ENCODE measurements at places on chromosomes 13 and 19.

- no peak for DNase-seq
These were observed 37.6 kb upstream of the STARD13 start for GRCh38 chr13:33322965-33323668.

DNA sequence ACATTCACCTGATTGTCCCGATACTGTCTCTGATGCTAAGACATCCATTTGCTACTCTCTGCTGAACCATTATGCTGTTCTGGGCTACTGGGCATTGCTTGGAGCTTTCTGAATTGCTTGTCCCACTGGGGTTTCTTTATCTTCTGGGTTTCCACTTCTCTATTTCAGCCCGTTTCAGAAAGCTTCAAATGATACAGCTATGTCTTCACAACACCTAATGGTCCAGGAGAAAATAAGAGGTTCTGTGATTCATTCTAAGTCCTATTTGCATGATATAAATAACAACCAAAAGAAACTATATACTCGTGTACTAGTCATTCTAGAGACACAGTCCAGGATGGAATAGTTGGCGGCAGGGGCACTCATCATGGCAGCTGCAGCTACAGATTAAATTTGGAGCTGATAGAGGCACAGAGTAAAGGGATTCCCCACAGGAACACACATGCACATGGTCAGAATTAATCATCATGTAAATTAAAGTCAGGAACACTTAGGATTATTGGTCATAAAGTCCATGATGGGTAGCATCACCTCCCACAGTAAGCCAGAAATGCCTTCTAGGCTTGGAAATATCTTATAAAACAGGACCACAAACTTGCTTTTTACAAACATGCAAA, 33.3 kb upstream of the SCEL start:
- DNase-seq: no peak

DNA sequence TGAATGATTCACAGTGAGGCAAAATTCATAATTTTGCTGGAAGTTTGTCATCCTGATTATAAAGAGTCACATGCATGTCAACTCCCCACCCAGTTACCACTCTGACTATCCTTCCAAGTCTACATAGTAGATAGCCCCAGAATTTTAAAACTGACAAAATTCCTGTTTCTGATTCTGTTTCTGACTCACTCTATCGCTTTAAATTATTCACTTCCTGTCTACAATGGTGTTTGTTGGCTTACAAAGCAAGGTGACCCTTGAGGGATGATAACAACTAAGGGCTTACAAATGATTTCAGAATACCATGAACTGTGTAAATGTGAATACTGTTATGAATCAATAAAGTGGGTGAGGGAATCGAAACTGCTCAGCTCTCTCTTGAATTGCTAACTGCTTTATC, 98.7 kb upstream of the KL start:
- no peak for DNase-seq

DNA sequence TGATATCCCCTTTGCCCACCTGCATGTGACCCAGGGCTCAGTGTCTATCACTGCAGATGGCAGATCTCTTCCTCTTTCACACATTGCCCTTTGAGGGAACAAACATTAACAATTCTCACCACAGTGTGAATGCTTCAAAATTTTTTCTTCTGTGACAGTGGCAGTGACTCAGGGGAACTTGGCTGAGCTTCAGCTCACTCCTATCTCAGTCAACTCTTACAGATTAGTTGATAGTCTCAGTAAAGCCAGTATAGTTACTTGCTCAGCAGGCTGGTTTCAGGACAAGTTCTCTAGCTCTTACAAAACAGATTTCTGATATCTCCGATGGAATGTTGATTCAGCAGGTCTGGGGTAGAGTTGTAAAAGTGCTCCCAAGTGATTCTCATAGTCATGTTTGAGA, 166.9 kb downstream of the DLEU7 start:
- no peak for DNase-seq

- no peak for DNase-seq
These were observed 1.6 kb upstream of the PTGIR start for GRCh38 chr19:46626446-46626845.

DNA sequence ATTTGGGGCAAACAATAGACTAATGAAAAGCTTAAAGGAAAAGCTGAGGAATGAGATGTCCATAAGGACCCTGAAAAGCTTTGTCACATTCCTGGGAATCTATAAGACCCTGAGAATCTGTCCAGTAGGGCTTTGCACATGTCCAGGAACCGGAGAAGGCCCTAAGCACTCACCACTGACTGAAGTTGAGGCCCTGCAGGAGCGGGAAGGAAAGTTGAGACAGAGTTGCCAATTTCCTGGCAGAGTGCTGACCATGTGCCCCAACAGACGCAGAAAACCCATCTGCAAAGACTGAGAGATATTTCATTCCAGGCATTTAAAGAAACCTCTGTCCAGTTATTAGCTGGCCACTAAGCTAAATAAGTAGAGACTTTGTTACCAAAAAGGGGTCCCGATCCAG, 890.5 kb downstream of the UQCRFS1 start:
- no peak for DNase-seq

DNA sequence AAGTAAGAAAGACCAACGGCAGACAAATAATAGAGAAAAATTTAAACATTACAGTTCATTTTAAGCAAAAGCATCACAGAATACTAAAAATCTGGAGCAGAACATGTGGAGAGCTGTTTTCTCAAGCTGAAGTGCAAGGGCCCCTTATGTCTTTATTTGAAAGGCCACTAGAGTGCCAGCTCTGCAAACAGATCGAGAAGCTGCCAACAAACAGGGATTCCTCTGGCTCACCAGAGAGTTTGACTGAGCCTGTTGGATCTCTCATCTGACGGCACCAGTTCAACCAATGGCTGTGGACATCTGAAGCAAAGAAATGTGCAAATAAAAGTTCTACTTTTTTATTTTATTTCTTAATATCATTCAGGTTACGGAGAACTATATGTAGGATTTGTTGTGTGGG, 119.7 kb downstream of the COL4A2 start:
- DNase-seq: no peak

DNA sequence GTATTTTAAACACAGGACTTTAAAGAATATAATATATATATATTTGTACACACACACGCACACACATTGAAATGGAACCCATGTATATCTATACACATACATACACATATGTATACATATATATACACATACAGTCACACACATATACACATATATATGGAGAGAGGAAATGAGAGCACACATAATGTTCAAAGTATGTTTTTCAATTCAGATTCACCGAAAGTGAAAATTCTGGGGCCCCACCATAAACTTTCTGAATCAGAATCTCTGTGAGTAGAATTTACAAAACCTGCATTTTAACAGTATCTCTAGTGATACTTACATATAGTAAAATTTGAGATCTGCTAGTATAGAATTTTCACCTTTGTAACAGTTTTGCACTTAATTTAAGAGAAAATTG, 60.4 kb upstream of the OBI1 start:
- no peak for DNase-seq

- no peak for DNase-seq
These were observed 178.4 kb downstream of the FGF9 start for GRCh38 chr13:21849323-21849722.

GRCh38 chr13:23268441-23268840, 87.7 kb downstream of the SGCG start:
- DNase-seq: no peak

GRCh38 chr19:48396016-48396823, 2.8 kb downstream of the GRIN2D start:
- DNase-seq: no peak

- DNase-seq: no peak
These were observed 5.3 kb downstream of the KANK3 start for GRCh38 chr19:8337728-8338127.

DNA sequence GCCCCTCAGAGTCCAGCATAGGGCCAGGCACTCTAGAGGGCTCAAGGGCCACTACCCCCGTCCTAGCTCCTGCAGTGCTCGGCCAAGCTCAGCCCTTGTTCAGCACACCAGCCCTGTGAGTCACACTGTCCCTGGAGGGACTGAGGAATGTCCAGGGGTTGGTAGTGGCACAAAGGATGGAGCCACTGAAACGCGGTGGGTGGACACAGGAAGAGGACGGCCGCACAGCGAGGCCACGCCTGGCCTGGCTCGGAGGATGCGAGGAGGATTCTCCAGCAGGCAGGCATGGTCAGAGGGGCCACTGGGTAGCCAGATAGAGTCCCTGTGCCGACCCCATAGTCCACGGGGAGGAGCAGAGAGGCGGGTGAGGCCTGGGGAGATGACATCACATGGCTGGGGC, 45.7 kb downstream of the C1QTNF9 start:
- no peak for DNase-seq

GRCh38 chr13:21040120-21040826, 21.1 kb downstream of the LATS2 start:
- DNase-seq: no peak
